SJSA1 (cell line): ENCODE measurements at places on chromosomes 1 and 21.

- H3K27me3 ChIP-seq: no peaks in the 10 kb centered on the region
- H3K4me3 ChIP-seq: no peak overlapping the region
- H3K27ac ChIP-seq: no peak overlapping the region
- DNase-seq: no peak
These were observed 343.0 kb downstream of the CAMTA1 start for GRCh38 chr1:7128293-7128692.

DNA sequence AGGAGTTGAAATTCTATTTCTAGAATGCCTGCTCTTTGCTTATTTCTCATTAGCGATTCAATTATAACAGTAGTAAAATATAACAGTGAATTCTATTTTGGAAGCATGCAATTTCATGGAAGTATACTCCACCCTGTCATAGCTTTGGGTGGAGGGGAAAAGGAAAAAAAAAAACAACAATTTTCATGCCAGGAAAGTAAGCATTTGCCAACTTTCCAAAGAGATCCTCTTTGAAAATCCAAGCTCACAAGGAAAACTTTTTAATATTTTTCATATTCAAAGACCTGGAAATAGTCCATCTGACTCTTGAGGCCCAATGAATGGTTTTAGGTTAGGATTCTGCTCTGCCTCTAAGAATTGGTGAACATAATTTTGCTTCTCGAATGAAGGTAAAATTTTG, 134.5 kb downstream of the PTPN14 start:
- no peak for DNase-seq
- peaks cover 57% of the 10 kb centered on the region for H3K4me1 ChIP-seq
- peaks cover 18% of the 10 kb centered on the region for H3K36me3 ChIP-seq
- no peaks in the 10 kb centered on the region for H3K27me3 ChIP-seq

- H3K36me3 ChIP-seq: peaks cover 85% of the 10 kb centered on the region
- no peaks in the 10 kb centered on the region for H3K4me1 ChIP-seq
- no peaks in the 10 kb centered on the region for H3K27me3 ChIP-seq
- DNase-seq: no peak
These were observed 16.1 kb downstream of the UBAP2L start for GRCh38 chr1:154236855-154237254.

GRCh38 chr1:80909172-80909784, 891.5 kb upstream of the ADGRL2 start:
- no peak overlapping the region for H3K27ac ChIP-seq
- no peak overlapping the region for H3K4me3 ChIP-seq
- no peaks in the 10 kb centered on the region for H3K4me1 ChIP-seq
- H3K36me3 ChIP-seq: no peaks in the 10 kb centered on the region
- H3K27me3 ChIP-seq: no peaks in the 10 kb centered on the region

DNA sequence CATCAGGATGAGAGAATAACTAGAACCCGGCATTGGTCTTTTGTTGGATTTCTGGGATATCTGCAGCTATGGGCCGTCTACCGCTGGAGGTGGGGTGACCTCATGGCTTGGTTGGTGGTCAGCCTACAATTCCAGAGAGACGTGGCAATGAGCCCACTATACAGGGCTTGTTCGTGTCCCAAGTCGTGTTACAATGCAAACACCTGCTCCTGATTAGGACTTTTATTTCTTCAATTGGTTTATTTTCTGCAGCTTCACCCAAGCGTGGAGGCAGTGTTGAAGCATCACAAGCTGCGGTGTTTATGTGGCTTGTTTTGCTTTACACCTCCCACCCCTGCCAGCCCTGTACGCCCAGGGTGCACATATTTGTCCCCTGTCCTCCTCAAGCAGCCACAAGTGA, 211.7 kb upstream of the TMEM51 start:
- peak; percentile 53 for DNase-seq
- H3K36me3 ChIP-seq: no peaks in the 10 kb centered on the region
- H3K4me1 ChIP-seq: peaks cover 63% of the 10 kb centered on the region
- H3K27ac ChIP-seq: no peak overlapping the region

DNA sequence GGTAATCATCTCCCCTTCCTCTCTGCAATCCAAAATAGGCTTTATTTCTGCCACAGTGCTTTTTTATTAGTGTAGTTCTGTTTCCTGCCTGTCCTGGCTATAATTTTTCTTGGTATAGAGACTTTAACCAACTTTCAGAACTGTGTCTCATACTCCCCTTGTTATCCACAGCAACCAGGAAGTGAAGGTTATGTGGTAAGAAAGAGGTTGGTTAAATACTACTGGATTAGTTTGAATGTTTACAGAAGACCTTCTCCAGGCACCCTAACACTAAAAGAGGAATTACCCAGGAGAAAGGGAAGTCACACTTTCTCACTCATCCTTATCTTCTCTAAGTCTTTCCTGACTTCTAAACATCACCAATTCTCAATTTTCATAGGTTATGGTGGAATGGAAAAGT, 17.8 kb upstream of the TNFSF4 start:
- H3K4me3 ChIP-seq: no peak overlapping the region
- no peak overlapping the region for H3K27ac ChIP-seq
- no peak for DNase-seq

DNA sequence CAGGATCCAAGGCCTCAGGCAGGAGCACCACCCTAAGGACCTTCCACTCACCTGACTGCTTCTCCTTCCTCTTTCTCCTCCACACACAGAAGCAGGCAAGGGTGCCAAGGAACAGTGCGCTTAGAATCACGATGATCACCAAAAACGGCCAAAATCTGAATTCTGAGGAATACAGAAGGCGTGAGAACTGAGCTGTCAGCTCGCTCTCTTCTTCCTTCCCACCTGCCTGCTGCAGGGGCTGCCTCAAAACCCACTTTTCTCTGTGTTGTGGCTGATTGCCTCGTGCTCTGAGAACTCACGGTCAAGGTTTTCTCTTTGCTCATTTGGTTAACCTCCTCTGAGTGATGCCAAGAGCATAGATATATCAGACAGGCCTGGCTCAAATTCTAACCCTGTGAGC, 23.8 kb downstream of the CD244 start:
- H3K27ac ChIP-seq: no peak overlapping the region
- no peak overlapping the region for H3K4me3 ChIP-seq
- H3K27me3 ChIP-seq: 0 out of 2 replicates have a peak, but pooled peaks cover 4% of the 10 kb centered on the region
- H3K4me1 ChIP-seq: no peaks in the 10 kb centered on the region
- no peak for DNase-seq

DNA sequence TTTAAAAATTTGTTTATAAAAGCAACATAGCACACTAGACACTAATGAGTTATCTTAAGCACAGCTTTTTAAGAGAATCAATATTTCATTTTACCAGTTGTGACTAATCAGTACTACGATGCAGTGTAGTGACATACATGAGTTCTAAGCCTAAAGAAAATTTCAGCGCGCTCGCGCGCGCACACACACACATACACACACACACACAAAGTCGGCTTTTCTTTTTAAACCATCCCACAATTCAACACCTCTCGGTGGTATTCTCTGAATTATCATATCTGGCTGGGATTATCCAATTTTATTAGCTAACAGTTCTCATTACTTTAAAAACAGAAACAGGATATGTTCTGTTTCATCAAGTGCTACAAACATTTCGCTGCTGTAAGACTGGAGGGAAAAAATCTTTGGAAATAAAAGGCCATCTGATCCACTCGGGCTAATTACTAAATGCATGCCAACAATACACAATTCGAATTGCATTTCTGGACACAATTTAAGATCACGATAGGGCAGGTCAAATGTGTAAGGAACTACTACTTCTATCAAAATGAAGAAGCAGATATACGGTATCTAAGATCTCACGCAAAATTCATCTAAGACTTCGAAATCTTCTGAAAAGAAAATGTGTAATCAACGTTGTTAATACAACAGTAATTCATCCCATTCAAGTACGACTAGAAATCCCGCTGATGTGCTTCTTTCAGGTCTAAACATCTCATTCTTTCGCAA, 1.2 kb downstream of the TUT4 start:
- peaks cover 15% of the 10 kb centered on the region for H3K4me1 ChIP-seq
- H3K27me3 ChIP-seq: no peaks in the 10 kb centered on the region
- peaks cover 8% of the 10 kb centered on the region for H3K36me3 ChIP-seq
- H3K27ac ChIP-seq: no peak overlapping the region

DNA sequence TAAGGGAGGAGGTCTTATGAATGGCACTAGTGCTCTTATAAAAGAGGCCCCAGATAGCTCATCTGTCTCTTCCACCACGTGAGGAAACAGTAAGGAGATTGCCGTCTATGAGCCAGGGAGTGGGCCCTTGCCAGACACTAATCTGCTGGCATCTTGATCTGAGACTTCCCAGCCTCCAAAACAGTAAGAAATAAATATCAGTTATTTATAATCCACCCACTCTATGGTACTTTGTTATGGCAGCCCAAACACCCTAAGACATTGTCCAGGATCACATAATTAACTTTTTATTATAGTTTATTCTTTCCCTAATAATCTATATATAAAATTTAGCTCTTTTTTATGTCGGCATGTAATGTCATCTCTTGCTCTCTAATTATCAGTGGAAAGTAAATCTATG, 144.0 kb upstream of the IRF2BP2 start:
- no peak overlapping the region for H3K27ac ChIP-seq
- no peaks in the 10 kb centered on the region for H3K27me3 ChIP-seq
- no peak for DNase-seq
- no peak overlapping the region for H3K4me3 ChIP-seq
- peaks cover 42% of the 10 kb centered on the region for H3K4me1 ChIP-seq
- no peaks in the 10 kb centered on the region for H3K36me3 ChIP-seq

DNA sequence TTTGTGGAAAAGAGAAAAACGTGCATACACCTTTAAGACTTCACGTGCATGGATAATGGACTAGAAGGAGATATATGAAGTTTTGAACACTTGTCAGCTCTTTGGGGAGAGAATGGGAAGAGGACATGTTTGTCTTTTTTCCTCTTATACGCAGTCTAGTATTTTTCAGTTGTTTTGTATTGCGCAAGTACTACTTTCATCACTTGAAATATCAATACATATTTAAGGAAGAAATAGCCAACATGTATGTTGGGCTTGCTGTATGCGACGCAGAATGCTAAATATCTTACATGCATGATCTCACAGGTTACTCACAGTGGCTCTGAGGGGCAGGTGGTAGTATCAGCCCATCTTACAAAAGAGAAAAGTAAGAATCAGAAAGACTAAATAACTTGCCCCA, 176.5 kb upstream of the RUNX1 start:
- no peak for DNase-seq
- no peak overlapping the region for H3K4me3 ChIP-seq
- no peaks in the 10 kb centered on the region for H3K27me3 ChIP-seq
- peaks cover 10% of the 10 kb centered on the region for H3K4me1 ChIP-seq

GRCh38 chr1:192159014-192159413, 752 bp downstream of the RGS18 start:
- H3K4me3 ChIP-seq: no peak overlapping the region

DNA sequence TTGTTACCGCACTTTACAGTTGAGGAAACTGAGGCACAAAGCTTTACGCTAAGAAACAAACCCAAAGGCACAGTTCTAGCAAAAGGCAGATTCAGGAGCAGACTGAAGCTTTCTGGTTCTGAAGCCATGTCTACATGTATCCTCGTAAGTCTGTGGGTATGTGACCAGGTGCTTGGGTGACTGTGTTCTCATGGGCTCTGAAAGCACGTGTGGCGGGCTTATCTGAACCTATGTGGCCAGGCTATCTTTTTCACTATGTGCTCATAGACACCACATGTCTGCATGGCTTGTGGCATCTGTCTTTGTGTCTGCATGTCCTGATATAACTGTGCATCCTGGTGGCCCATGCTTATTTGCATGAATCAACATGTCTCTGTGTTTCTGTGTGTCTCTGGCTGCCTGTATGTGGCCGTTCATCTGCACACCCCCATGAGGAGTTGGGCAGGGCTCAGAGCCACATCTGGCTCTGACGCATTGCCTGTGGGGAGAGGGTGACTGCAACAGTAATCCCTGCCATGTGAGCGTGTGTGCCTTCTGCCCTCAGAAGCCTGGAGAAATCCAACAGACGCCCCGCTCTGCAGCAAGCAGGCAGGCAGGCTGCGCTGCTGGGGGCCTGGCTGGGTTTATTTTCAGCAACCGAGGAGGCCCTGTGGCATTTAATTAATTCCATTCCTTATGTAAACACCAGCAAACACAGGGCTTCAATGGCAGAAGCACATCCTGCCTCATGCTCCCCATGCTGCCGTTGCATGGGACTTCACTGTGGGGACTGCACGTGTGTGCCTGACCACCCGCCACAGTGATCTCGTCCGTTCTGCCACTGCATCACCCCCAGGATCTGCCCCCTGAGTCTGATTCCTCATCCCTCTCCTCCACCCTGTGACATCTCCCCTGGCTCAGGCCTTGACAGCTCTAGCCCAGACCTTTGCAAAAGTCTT, 115.4 kb downstream of the TRABD2B start:
- H3K36me3 ChIP-seq: no peaks in the 10 kb centered on the region
- peak; percentile 94 for DNase-seq
- peak overlapping the region; percentile 23 for H3K27ac ChIP-seq
- peaks cover 30% of the 10 kb centered on the region for H3K4me1 ChIP-seq

DNA sequence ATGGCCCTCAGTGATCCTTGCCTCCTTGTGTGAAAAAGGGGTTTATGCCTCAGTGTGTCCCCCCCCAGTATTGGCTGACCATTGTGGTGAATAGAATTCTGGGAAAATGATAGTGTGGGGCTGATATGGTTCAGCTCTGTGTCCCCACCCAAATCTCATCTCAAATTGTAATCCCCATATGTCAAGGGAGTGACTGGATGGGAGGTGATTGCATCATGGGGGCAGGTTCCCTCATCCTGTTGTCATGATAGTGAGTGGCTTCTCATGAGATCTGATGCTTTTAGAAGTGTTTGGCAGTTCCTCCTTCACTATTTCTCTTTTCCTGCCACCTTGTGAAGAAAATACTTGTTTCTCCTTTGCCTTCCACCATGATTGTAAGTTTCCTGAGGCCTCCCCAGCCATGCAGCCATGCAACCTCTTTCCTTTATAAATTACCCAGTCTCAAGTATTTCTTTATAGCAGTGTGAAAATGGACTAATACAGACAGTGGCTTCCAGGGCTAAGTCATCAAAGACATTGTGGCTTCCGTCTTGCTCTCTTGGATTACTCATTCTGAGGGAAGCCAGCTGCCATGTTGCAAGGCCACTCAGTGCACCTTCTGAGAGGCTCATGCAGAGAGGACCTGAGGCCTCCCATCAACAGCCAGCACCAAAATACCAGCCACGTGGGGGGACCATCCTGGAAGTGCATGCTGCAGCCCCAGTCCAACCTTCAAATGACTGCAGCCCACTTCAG, 40.6 kb upstream of the SOD1 start:
- DNase-seq: no peak
- no peaks in the 10 kb centered on the region for H3K36me3 ChIP-seq
- no peak overlapping the region for H3K4me3 ChIP-seq
- H3K27ac ChIP-seq: no peak overlapping the region

- no peaks in the 10 kb centered on the region for H3K27me3 ChIP-seq
- H3K4me3 ChIP-seq: no peak overlapping the region
- no peak overlapping the region for H3K27ac ChIP-seq
- peaks cover 22% of the 10 kb centered on the region for H3K4me1 ChIP-seq
- no peak for DNase-seq
These were observed 7.7 kb upstream of the ECE1 start for GRCh38 chr1:21297975-21298374.

- DNase-seq: no peak
- H3K4me1 ChIP-seq: no peaks in the 10 kb centered on the region
- peaks cover 2% of the 10 kb centered on the region; the same call in 1 of the 2 replicates for H3K27me3 ChIP-seq
- H3K27ac ChIP-seq: no peak overlapping the region
These were observed 159.7 kb downstream of the PTGER3 start for GRCh38 chr1:70887936-70888335.

- H3K27me3 ChIP-seq: peaks cover 3% of the 10 kb centered on the region; the same call in 1 of the 2 replicates
- H3K36me3 ChIP-seq: no peaks in the 10 kb centered on the region
- no peak overlapping the region for H3K27ac ChIP-seq
- no peak for DNase-seq
- H3K4me1 ChIP-seq: no peaks in the 10 kb centered on the region
These were observed 34.6 kb upstream of the TNFSF4 start for GRCh38 chr1:173241528-173242347.
